Mesenteric fat pad (tissue), 1 donor: ENCODE measurements at places on chromosomes 13 and 19. TPM values are rescaled to one million over a fixed set of nuclear protein-coding genes. Genes with fewer than 3 reads are reported as not detected.

The C1QTNF9B gene
- not detected for total RNA-seq

The UPK1A gene
- total RNA-seq: 0.45 TPM

The PSG3 gene
- not detected for total RNA-seq

The TSC22D1 gene
- total RNA-seq: 82.0 TPM

The C19orf81 gene
- not detected for total RNA-seq

The ADGRE1 gene
- 2.4 TPM for total RNA-seq

The PNMA8B gene
- 2.5 TPM for total RNA-seq
